GM23248 (cell line): ENCODE measurements at places on chromosomes 7 and 10. TPM values are rescaled to one million over a fixed set of nuclear protein-coding genes. Genes with fewer than 3 reads are reported as not detected.

Gene ETV1
- 13.7 and 14.5 TPM in 2 replicates for total RNA-seq

DNA sequence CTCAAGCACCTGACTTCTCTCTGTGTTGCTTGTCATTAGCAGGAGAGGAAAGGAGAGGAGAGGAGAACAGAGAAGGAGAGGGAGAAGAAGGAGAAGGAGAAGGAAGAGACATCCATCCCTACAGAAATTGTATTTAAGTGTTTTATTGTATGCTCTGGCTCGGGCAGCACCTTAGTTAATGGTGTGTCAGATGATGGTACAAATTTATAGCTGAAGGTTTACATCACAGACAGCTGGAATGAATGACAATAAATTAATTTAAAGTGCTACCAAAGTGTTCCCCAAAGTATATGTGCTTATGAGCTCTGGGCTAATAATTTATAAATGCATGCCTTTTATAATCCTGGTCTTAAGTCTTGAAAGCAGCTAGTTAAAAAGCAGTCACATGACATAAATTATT is 38.1 kb upstream of the ZMIZ1 start:
- no peaks in the 10 kb centered on the region for H3K36me3 ChIP-seq
- no peak for DNase-seq
- no peak overlapping the region for H3K4me3 ChIP-seq
- H3K27ac ChIP-seq, result no peak overlapping the region
- H3K27me3 ChIP-seq, result no peaks in the 10 kb centered on the region
- no peaks in the 10 kb centered on the region for H3K4me1 ChIP-seq

DNA sequence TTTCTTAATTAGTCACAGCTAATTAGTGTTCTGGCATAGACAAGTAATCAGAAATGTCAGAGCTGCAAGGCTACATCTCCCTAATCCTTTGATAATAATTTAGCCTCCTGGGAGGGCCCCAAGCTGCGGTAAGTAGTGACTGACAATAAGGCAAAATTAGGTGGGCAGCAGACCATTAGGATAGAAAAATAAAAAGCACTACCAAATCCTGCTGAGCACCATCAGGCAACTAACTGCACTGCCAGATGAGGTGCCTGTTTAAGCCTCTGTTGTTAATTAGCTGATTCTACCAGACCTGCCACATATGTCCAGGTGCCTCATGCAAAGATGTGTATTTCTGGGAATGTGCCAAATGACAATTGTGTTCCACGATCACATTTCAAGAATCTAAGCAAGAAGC is 32.5 kb upstream of the FEZF1 start:
- no peak for DNase-seq
- H3K4me3 ChIP-seq, result no peak overlapping the region
- no peak overlapping the region for H3K27ac ChIP-seq
- no peaks in the 10 kb centered on the region for H3K36me3 ChIP-seq
- no peaks in the 10 kb centered on the region for H3K27me3 ChIP-seq
- no peaks in the 10 kb centered on the region for H3K4me1 ChIP-seq

DNA sequence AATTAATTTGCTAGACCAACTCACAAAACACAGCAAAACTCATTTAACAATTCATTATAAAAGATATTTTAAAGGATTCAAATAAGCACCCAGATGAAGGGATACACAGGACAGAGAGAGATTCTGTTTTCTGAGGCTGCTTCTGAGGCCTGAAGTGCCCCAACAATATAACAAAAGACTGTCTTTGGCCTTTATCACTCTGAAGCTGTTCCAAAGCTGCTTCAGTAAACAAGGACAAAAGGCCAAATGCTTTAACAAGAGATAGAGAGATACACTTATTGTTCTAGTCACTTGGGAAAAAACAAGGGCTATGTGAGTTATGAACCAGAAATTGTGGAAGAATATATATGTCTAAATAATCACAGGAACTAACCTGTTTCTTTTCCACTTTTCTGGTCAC is 223.7 kb downstream of the CXCL12 start:
- no peaks in the 10 kb centered on the region for H3K36me3 ChIP-seq
- no peak overlapping the region for H3K27ac ChIP-seq
- H3K4me1 ChIP-seq, result no peaks in the 10 kb centered on the region
- H3K27me3 ChIP-seq, result no peaks in the 10 kb centered on the region
- DNase-seq, result no peak

DNA sequence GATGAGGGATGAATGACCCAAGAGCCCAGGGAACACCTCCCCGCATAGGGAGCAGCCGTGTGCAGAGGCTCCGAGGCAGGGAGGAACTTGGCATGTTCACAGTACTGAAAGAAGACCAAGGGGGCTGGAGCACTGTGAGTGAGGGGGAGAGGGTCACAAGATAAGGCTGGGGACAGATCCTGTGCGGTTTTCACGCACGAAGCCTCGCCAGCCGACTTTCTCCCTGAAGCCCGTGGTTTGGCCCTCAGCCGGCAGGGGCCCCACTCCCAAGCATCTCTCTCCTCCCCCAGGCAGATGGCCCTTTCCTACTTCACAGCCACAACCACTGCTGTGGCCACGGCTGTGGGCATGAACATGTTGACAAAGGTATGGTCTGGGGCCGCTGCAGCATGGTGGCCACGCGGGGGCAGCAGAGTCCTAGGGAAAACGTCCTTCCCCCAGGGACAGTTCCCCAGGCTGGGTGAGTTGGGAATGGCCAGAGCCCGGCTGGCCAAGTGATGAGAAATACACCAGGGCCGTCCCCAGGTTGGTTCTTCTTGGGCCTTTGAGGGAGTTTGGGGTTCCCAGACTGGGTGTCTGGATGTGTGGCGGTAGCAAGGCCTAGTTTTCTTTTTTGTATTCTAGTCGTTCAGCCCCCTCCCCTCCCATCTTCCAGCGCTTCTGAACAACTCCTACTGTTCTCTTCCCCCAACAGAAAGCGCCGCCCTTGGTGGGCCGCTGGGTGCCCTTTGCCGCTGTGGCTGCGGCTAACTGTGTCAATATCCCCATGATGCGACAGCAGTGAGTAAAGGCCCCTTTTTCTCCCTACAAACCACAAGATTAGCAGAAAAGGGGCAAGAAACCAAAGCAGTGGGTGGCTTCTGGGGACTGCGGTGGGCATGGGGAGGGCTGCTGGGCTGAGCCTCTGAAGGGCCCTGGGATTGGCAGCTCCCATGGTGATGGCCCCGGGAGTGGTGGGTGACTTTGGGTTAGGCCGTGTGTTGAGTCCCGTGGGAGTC is 14.4 kb upstream of the WBP1L start:
- H3K4me3 ChIP-seq, result no peak overlapping the region
- no peak overlapping the region for H3K27ac ChIP-seq
- H3K27me3 ChIP-seq, result no peaks in the 10 kb centered on the region
- H3K36me3 ChIP-seq, result no peaks in the 10 kb centered on the region
- peak; percentile 90 for DNase-seq

DNA sequence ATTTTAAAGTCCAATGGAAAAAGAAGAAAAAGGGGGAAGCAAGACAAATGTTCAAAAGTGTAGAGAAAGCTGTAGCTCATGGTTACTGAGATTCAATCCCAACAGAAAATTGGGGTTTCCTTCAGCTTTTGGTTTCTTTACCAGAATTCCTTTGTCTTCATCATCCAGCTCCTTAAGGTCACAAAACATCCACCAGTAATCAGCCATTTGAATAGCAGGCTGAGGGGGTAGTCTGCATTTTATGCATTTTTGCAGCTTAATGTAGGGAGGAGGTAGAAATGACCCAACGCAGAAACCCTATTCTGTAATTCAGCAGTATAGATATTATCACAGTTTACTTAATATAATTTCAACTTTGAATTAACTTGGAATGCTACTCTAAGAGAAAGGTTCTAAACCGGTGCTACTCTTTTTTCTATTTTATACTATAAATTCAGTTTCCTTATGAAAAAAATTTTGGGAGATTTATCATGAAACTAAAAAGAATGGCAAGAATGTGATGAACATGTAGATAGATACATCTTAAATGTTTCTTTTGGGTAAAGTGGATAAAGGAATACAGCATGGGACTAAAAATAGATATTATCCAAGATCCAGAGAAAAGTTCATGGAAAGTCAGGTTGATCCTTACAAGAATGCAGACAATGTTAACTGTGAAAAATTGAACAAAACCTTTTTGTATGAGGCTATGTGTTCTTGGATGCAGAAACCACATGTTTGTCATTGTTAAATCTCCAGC is 596.9 kb downstream of the PHTF2 start:
- H3K4me3 ChIP-seq, result peak overlapping the region; percentile 16; the same call in 1 of the 2 replicates
- H3K4me1 ChIP-seq, result peaks cover 14% of the 10 kb centered on the region; the same call in 1 of the 2 replicates
- 0 out of 2 replicates have a peak overlapping the region, but pooled peaks have one; percentile 3 for H3K27ac ChIP-seq
- H3K27me3 ChIP-seq, result no peaks in the 10 kb centered on the region
- no peak for DNase-seq
- H3K36me3 ChIP-seq, result no peaks in the 10 kb centered on the region

- no peak overlapping the region for H3K27ac ChIP-seq
- H3K27me3 ChIP-seq, result peaks cover 88% of the 10 kb centered on the region
Measured at GRCh38 chr10:114402233-114402632, 2.1 kb downstream of the AFAP1L2 start.

DNA sequence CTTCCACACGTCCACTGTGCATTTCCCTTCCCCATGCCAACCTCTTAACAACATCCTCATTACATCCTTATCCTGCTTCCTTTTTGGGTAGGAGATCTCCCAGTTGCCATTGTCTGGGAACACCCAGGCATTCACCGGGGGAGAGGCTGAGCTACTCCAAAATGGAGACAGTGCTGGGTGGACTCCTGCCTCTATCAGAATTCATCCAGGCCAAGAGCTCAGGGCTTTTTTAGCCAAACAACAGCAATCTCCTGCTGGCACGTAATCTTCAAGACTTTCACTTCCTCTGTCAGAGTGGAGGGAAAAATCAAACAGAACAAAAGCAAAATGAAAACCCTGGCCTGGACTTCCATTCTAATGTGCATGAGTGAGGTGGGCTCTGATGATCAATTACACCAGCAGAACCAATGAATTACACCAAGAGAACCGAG is 245.0 kb downstream of the PRPF18 start:
- no peak overlapping the region for H3K27ac ChIP-seq
- H3K36me3 ChIP-seq, result no peaks in the 10 kb centered on the region
- DNase-seq, result no peak
- no peaks in the 10 kb centered on the region for H3K27me3 ChIP-seq
- H3K4me1 ChIP-seq, result no peaks in the 10 kb centered on the region
- H3K4me3 ChIP-seq, result no peak overlapping the region

GRCh38 chr7:80631421-80631820 is 7.0 kb upstream of the CD36 start:
- DNase-seq, result no peak
- peaks cover 26% of the 10 kb centered on the region for H3K4me1 ChIP-seq
- no peak overlapping the region for H3K4me3 ChIP-seq

Gene CLRN3
- total RNA-seq, result not detected in 2 replicates

- H3K4me3 ChIP-seq, result no peak overlapping the region
- no peaks in the 10 kb centered on the region for H3K27me3 ChIP-seq
- no peak for DNase-seq
- no peak overlapping the region for H3K27ac ChIP-seq
- H3K36me3 ChIP-seq, result no peaks in the 10 kb centered on the region
Measured at GRCh38 chr7:158186864-158187693, 400.5 kb downstream of the PTPRN2 start.

Gene HOXA5
- 0.25 and 4.0 TPM in 2 replicates for total RNA-seq

Gene MKI67
- total RNA-seq, result 9.5 and 12.2 TPM in 2 replicates

Gene SLC26A3
- total RNA-seq, result not detected in 2 replicates

DNA sequence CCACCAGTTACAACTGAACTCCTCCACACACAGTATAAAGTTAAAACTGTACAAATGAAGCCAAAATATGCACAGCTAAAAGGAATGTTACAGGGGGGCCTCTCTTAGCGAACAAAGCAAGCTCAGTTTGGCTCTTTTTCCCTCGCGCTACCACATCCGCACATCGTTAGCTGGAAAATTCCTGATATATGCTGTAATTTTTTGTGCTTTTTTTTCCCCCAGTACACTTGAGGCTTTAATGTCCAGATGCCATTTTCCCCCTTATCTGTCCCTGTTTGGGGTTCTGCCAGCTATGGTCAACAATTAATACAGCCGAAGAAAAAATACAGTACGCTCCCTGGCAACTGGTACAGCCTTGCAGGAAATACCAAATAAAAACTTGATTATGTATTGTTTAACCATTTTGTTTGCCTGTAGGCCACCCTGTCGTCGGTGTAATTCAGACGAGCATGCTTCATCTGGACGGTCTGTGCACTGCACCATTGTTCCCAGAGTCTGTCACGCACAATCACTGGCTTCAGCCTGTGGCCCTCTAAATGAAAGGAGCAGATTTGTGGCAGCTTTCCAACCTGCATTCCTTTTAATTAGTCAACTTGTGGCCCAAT is 108.1 kb upstream of the FAM133B start:
- H3K4me3 ChIP-seq, result peak overlapping the region; percentile 48
- peak; percentile 81 for DNase-seq
- peak overlapping the region; percentile 73 for H3K27ac ChIP-seq
- no peaks in the 10 kb centered on the region for H3K27me3 ChIP-seq
- no peaks in the 10 kb centered on the region for H3K36me3 ChIP-seq

- no peaks in the 10 kb centered on the region for H3K36me3 ChIP-seq
- 0 out of 2 replicates have a peak, but pooled peaks cover 8% of the 10 kb centered on the region for H3K4me1 ChIP-seq
- no peak overlapping the region for H3K27ac ChIP-seq
- H3K27me3 ChIP-seq, result no peaks in the 10 kb centered on the region
- no peak overlapping the region for H3K4me3 ChIP-seq
Measured at GRCh38 chr7:108406222-108406890, 49.9 kb downstream of the NRCAM start.

DNA sequence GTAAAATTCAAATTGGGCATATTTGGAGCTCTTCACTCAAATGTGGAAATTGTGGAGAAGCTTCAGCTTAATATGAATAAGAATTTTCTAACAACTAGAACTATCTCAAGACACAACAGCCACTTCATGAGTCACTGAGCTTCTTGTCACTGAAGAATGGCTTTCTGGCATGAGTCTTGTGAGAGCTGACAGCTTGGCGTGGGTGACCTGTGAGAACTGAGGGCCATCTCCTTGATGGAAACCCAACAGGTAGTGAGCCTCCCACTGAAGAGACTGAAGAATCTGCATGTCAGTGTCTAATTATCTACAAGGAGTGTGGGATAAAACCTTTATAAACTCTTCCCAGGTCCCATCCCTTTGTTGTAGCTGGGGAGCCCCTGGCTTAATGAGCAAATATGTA is 66.0 kb downstream of the CLEC2L start:
- no peaks in the 10 kb centered on the region for H3K27me3 ChIP-seq
- H3K27ac ChIP-seq, result no peak overlapping the region
- 0 out of 2 replicates have a peak, but pooled peaks cover 17% of the 10 kb centered on the region for H3K36me3 ChIP-seq
- H3K4me3 ChIP-seq, result no peak overlapping the region
- H3K4me1 ChIP-seq, result no peaks in the 10 kb centered on the region
- DNase-seq, result peak; percentile 13

GRCh38 chr10:86693721-86694369 is 25.5 kb downstream of the LDB3 start:
- H3K27ac ChIP-seq, result no peak overlapping the region
- H3K4me1 ChIP-seq, result no peaks in the 10 kb centered on the region
- peak; percentile 81 for DNase-seq

Gene C1GALT1
- total RNA-seq, result 72.7 and 114 TPM in 2 replicates

Gene SPDYE6
- total RNA-seq, result not detected in 2 replicates

DNA sequence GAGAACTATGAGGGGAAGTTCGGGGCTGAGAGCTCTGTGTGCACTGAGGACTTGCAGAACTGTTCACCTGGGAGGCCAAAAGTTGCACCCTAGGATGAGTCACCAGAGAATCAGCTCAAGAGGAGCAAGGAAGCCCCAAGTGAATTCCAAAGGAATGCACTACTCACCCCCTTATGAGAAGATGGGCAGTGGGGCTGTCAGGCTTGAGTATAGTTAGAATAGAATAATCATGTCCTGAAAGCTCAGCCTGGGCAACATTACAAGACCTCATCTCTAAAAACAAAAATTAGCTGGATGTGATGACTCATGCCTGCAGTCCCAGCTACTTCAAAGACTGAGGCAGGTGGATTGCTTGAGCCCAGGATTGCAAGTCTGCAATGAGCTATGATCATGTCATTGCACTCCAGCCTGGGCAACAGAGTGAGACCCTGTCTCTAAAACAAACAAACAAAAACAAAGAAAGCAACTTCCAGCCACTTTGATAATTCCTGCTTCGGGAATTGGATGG is 30.0 kb downstream of the MAP3K8 start:
- no peaks in the 10 kb centered on the region for H3K4me1 ChIP-seq
- no peak overlapping the region for H3K27ac ChIP-seq
- no peaks in the 10 kb centered on the region for H3K27me3 ChIP-seq
- no peak overlapping the region for H3K4me3 ChIP-seq

Gene CDC14C
- 0.11 TPM in 1 of 2 replicates, not detected in the other for total RNA-seq
